ENCODE measurements at places on chromosomes 2 and 18.

GRCh38 chr18:68564351-68564750, 150.6 kb downstream of the TMX3 start:
- DNase-seq: no peak

DNA sequence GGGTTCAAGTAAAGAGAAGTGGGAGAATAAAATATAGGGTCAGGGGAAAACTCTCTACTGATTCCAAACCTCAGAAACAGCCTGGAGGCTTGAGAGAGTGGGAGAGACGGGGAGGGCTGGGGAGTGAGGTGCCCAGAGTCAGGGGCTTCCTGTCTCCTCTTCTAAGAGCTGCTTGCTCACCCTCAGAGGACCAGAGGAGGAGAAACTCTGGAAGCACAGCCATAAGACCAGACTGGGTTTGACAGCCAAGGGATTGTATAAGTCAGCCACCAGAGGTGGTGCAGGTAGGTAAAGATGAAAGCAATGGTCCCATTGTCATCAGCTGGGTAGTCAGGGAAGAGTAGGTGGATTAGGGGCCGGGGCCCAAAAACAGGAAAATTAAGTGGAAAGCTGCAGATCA, 259.4 kb downstream of the TNS1 start:
- no peak for DNase-seq

DNA sequence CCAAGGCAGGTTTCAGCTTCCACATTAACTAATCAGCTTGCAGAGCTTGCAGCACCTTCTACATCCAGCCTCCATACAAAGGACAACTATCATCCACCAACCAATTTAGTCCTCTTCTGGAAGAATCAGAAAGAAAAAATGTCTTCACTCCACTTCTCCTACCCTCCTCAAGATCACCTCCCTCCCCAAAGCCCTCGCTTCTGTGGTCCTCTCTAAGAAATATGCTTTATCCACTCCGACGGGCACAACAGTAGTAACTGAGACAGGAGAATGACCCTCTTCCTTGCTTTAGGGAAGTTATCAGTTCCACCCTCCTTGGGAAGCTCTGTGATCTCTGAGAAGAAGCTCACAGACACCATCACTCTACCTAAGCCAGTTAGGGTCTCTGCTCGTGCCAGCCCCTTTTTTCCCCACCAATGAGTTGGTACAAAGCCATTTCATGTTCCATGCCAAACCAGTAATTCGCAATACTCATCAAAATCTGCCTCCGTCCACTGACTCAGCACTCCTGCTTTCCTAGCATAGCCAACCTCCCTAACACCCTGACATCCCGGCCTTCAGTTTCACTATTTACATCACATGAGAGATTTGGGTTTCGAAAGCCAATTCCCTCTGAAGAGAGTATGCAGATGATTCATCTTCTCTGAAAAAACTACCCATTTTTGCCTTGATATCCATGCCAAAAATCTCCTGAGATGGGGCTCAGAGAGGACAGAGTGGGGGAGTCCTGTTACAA, 114.1 kb upstream of the PKDCC start:
- DNase-seq: peak; percentile 92

DNA sequence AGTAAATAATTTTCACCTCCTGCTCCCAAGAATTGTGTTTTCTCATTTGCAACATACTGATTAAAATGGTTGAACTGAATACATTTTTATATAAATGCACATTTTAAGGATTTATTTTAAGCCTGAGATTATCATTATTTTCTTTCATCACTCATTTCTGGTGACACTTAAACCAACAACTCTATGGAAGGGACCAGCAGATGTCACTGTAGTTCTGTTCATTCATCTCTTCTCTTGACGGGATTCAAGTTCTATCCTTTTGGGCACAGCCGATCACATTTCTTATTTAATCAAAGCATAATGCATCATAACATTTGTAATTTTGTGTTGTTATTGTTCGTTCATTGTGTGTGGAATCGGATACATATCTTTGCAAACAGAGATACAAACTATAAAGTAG, 417.9 kb downstream of the HRH4 start:
- peak; percentile 49 for DNase-seq

- no peak for DNase-seq
Measured at GRCh38 chr2:42918671-42919318, 126.4 kb upstream of the HAAO start.

GRCh38 chr2:150327564-150328489, 159.6 kb downstream of the RND3 start:
- no peak for DNase-seq

GRCh38 chr18:63730773-63731172, 28.0 kb downstream of the SERPINB11 start:
- DNase-seq: no peak
